Right cardiac atrium (tissue), 5 donors: ENCODE measurements at places on chromosomes 3 and 15. TPM values are rescaled to one million over a fixed set of nuclear protein-coding genes. Genes with fewer than 3 reads are reported as not detected.

The CHRFAM7A gene
- total RNA-seq, result 1.2 TPM

The C3orf49 gene
- total RNA-seq, result not detected

The USP3 gene
- 26.0 TPM for total RNA-seq

The COL6A6 gene
- 3.4 TPM for total RNA-seq

The FANCD2OS gene
- not detected for total RNA-seq

The CHRM5 gene
- total RNA-seq, result not detected

The BTLA gene
- not detected for total RNA-seq

The ATP13A5 gene
- total RNA-seq, result not detected

The FETUB gene
- total RNA-seq, result not detected

The HIGD2B gene
- total RNA-seq, result not detected

The SH2D7 gene
- not detected for total RNA-seq

The CCR9 gene
- not detected for total RNA-seq

The PPIP5K1 gene
- 26.7 TPM for total RNA-seq

The LTF gene
- 0.71 TPM for total RNA-seq

The CATSPER2 gene
- 2.0 TPM for total RNA-seq

The CHRNA7 gene
- total RNA-seq, result 1.2 TPM

The CTNNB1 gene
- total RNA-seq, result 187 TPM

The RARB gene
- 24.0 TPM for total RNA-seq

The GOLGA8M gene
- total RNA-seq, result 2.3 TPM

The STAC gene
- not detected for total RNA-seq

The CCR8 gene
- total RNA-seq, result not detected

The GALNT15 gene
- total RNA-seq, result 19.3 TPM

The PPP1R2 gene
- total RNA-seq, result 52.4 TPM

The MYO5C gene
- 4.4 TPM for total RNA-seq

The ABHD17C gene
- total RNA-seq, result 5.3 TPM

The MNS1 gene
- 2.0 TPM for total RNA-seq

The ROPN1 gene
- total RNA-seq, result 0.36 TPM

The GTF2A2 gene
- total RNA-seq, result 124 TPM

The HLTF gene
- total RNA-seq, result 26.6 TPM

The MANF gene
- 51.7 TPM for total RNA-seq

The DISP2 gene
- 0.85 TPM for total RNA-seq
